ENCODE measurements at places on chromosomes 6 and 20.
A peak's percentile ranks its signal among the peaks of the same experiment; 100 is the strongest.

- no peak for DNase-seq
Measured at GRCh38 chr6:5764401-5764955, 242.2 kb downstream of the NRN1 start.

GRCh38 chr6:36123270-36124139, 6.8 kb upstream of the MAPK13 start:
- DNase-seq: peak; percentile 83

GRCh38 chr6:36227379-36228228, 31.1 kb downstream of the BRPF3 start:
- DNase-seq: no peak

DNA sequence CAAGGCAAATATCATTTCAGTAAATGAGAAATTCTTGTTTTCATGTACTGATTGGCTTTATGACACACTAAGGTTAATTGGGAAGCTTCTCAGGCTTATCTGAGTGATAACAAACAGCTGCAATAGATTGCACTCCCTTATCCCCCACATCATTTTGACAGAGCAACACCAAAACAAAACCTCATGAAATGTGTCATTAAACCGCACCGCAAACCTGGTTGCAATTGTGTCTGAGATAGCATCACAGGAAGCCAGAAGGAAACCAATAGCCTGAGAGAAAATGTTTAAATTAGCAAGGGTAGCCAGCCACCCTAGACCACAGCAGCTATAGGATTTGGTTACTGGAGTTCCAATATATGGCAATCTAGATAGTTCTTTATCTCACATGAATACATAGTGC, 31.6 kb upstream of the LAMA4 start:
- no peak for DNase-seq

GRCh38 chr6:111410371-111410770, 72.6 kb downstream of the REV3L start:
- no peak for DNase-seq

GRCh38 chr20:6580486-6580885, 187.0 kb upstream of the BMP2 start:
- no peak for DNase-seq

DNA sequence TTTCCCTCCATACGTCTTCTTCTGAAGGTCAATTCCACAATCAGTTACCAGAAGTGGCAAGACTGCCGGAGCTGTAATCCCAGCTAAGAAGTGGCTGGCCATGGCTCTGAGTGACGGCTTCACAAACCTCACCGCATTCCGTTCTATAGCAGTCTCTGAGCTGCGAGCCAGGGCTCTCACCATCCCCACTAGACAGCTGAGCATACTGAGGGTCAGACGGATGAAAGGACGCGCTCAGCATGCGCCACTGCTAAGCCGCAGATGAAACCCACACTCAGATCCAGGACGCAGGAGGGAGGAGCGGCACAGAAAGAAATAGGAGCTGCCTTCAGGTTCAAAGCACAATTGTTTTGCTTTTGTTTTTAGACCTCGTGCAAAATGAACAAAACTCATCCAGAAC, 97.9 kb downstream of the ANKRD60 start:
- no peak for DNase-seq

DNA sequence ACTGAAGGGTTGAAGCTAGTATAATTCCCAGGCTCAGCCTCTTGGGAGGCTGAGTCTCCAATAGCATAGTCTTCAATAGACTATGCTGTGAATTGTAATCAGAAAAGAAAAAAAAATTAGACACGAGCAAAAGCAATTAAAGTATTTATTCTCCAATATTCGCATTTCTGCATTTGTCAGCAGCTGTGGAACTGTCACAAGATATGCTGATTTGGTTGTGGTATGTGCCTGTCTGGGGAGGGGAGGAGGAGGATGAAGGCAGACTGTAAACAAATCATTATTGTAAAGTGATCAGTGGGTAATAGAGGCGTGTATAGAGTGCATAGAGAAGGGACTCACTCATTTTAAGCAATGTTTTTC, 10.1 kb upstream of the BICRAL start:
- no peak for DNase-seq

DNA sequence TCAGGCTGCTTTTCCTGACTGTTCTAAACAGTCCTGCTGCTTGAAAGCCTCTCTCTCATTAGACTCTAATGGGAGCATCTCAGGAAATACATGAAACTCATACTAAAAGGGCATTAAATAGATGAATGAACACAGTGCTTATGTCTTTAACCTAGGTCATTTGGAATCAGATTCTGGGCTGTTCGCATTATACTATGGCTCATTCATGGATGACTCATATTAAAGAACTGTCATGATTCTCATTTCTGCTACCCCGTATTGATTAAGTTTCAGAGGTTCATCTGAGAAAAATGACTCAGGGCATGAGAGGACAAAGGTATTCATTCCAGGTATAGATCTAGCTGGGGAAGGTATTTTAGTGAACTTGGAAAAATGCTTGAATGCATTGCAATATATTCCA, 335.5 kb downstream of the GJA1 start:
- DNase-seq: no peak

GRCh38 chr6:5046430-5046829, 38.7 kb upstream of the PPP1R3G start:
- no peak for DNase-seq

GRCh38 chr6:83114164-83114563, 46.7 kb downstream of the DOP1A start:
- DNase-seq: no peak

- DNase-seq: no peak
Measured at GRCh38 chr20:25295386-25296093, 47.7 kb downstream of the PYGB start.

- no peak for DNase-seq
Measured at GRCh38 chr20:35849706-35850105, 77.9 kb downstream of the PHF20 start.

DNA sequence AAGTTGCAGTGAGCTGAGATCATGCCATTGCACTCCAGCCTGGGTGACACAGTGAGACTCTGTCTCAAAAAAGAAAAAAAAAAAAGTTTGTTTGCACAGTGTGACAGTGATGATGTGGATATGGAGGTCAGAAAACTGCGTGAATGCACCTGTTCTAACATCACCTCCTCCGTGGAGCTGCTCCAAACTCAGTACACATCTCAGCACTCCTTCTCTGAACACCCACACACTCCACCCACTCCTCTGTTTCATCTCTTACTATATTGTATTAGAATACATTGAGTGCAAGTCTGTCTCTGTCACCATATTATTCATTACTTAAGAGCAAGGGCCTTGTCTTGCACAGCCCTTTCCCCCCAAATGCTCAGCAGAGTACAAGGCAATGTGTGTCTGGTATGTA, 51.5 kb upstream of the ENPP4 start:
- DNase-seq: no peak

GRCh38 chr20:4805663-4806449, 84.1 kb downstream of the PRND start:
- DNase-seq: no peak

- DNase-seq: no peak
Measured at GRCh38 chr6:4593951-4594350, 182.3 kb upstream of the CDYL start.

GRCh38 chr20:60331688-60332300, 373.6 kb downstream of the CDH26 start:
- DNase-seq: no peak

GRCh38 chr6:80771941-80772340, 665.5 kb downstream of the BCKDHB start:
- no peak for DNase-seq

DNA sequence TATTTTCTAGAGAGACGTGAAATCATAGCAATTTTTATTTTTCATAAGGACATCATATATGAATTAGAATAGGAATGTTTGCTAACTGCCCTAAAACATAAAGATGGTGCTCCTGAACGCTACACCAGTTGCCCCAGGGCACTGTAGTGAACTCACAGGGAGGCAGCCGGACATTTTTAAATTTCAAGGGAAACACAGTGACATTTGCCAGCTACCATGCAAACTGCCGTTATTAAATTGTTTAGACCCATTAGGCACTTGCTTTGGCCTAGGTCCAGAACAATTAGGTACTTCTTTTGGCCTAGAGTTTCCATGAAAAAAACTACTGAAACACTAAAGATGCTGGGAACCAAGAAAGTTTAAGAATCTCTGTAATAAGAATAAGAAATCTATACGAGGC, 24.9 kb upstream of the CFAP206 start:
- no peak for DNase-seq

DNA sequence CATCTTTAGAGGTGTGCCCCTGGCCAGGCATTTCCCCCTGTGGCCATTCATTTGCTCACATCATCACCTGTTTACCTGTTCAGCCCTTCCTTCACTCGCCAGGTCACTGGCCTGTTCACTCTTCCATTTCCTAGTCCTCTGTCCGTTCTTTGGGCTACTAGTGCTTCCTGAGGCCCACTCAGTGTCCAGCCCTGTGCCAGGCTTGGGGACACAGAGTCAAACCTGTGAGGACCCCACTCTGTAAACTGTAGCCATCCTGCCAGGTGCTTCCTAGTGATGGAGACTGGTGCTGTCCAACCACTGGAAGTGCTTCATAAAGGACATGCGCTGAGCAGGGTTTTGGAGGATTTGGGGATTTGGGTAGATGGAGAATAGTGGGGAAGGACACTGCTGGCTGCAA, 3.5 kb downstream of the DLGAP4 start:
- DNase-seq: no peak

DNA sequence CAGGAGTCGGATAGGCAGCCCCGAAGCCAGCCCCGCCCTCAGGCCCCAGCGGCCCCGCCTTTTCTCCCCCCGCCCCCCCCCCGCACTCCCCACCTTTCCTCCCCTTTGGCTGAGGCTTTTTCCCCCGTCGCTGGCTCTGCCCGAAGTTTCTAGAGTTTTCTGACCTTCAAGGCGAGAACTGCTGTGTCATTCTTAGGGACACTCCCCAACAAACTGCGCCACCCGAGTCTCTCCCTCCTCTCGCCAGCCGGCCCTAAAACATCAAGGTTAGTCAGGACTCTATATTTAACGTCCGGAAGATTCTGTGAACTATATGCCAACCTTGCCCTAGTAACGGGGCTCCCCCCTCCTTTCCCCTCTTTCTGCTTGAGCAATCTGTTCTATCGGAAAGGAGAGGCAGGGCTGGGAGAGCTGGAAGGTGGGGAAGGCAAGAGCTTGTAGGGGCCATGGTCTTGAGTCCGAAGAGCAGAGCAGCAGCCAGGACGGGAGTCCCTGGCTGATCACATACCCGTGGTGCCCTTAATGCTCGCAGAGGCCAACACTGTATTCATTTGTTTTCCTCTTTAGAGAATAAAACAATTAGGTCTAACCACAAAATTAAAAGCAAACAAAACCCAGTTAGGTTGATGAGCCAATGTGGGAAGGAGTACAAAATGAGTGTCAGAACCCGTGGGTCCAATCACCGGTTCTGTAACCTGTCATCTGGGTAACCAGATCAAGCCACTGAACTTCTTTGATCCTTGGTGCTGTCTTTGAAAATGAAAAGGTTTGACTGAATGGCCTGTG, 5.3 kb upstream of the HSPA1B start:
- peak; percentile 67 for DNase-seq

DNA sequence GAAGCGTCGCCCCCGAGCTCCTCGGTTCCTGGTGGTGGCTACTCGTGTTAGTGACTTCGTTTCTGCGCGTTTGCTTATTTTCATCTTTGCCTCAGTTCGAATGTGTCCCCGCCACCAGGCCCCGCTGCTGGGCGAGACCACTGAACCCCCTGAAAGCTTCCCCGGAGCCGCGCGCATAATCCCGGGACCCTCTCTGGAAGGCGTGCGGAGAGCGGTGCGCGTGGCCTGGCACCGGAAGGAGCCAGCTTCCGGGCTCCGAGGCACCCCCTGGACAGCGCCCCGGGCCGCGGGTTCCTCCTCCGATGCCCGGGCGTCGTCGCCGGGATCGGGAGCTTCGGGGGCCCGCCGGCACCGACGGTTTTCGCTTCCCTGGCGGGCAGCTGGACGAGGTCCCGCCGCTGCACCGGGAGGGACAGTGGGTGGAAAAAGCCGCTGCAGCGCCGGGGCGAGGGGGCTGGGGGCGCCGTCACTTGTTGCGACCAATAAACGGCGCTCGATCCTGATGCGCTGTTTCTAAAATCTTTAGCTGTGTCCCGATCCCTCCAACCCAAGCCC, 643 bp upstream of the SLC35D3 start:
- no peak for DNase-seq

GRCh38 chr6:2502096-2502997, 248.4 kb downstream of the MYLK4 start:
- peak; percentile 18 for DNase-seq

DNA sequence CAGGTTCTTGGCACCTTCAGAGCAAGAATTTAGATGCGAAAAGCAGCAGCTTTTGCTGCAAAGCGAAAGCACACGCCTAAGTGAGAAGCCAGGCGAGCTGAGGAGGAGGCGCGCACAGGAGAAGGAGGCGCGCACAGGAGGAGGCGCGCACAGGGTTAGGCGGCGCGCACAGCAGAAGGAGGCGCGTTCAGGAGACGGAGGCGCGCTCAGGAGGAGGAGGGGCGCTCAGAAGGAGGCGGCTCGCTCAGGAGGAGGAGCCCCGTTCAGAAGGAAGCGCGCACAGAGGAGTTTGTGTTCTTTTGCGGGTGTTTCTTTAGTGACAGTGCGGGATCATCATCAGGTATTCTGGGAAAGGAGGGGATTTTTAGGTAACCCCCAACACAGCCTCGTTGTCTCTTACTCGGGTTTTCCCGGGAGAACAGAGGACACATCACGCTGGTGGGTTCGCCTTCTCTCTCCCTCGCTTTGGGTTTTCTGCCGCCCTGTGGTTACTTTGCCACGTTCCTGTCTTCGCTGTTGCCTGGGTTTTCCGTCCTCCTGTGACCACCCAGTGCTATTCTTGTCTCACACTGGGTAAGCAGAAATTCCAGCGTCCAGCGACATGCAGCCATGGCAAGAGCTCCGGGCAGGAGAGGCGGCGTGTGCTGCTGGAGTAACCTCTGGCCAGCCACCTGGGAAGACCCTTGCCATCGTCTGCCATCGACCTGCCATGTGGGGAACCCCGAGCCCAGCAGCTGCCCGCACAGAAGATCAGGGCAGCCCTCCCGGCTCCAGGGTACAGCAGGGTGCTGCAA, 47.0 kb downstream of the WDR27 start:
- no peak for DNase-seq

- no peak for DNase-seq
Measured at GRCh38 chr6:41757271-41757670, 10.1 kb upstream of the PGC start.

DNA sequence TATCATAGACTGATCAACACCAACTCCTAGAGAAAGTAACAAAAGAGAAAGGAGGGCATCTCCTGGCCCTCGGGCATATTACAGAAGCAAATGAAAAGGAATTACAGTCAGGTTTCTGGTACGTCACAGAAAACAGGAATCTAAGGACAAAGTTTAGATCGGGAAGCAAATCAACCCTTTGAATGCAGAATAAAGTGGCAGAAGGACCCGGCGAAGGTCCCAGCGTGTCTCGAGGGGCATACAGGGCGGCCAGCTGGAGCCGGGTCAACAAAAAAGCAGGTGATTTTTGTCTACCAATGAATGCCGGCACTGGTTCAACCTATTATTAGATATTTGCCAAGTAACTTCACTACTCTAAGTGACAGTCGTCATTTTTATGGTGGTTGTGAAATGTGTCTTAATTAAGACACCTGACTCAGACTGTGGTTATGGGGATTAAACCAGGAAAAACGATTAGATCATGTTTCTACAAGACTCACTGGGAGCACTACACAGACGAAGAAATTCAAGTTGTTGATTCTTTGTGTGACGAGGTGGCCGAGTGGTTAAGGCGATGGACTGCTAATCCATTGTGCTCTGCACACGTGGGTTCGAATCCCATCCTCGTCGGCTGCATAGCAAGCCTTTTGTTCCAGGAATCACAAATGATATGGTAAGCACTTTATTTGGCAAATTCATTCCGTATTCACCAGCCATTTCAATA, 12.4 kb upstream of the ZSCAN9 start:
- peak; percentile 79 for DNase-seq
